ENCODE measurements at places on chromosomes 7 and 10.

DNA sequence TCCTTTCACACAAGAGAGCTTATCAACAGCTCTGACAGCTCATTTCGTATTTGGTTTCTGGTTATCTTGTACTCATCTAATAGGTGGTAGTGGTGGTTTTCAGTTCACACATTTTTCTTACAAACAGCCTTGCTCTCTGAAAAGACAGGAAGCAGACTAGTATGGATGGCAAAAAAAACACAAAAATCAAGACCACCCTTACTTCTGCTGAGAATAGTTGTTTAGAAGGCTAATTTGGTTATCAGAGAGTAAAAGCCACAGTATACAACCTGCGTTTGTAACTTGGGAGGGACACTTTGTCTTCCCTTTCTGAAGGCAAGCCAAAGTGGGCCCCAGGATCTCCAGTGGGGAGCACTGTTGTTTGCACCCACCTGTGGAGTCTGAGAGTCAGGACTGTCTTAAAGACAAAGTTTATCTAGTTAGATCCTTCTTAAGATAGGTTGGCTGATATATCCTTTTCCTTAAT, 68.0 kb downstream of the PIP4K2A start:
- DNase-seq = no peak

GRCh38 chr7:134890246-134891240, 95.8 kb upstream of the AGBL3 start:
- DNase-seq = no peak

GRCh38 chr10:35446439-35446838, 110.1 kb downstream of the CCNY start:
- no peak for DNase-seq

DNA sequence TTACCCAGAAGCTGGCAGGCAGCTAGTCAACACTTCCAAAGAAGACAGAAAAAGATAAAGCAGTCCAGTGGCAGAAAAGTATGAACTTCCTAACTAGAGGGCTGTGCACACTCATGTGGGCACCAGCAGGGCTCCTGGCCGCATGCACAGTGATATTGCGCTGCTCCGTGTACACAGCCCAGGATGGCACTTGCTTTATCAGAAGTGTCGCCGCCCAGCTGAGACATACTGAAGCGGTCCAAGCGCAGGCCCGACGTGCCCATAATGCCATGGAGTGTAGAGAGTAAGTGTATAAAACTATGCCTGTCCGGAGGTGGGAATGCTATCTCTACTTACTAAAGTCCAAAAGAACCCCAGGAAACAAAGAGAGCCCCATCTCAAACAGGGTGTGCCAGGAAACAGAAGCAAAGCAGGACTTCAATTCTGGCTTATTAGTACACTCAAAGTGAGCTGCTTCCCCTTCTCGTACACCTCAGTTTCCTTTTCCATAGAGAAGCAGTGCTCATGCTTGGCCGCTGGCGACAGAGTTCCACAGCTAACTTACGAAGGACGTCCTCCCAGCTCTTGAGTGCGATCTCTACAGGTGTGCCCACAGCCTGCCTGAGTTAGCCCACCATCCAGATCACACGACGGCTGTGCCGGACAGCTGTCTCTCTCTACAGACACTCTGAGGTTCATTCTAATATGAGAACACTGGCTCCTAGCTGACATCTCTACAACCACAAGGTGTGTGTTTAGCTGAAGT, 234.3 kb downstream of the COBL start:
- DNase-seq = no peak

DNA sequence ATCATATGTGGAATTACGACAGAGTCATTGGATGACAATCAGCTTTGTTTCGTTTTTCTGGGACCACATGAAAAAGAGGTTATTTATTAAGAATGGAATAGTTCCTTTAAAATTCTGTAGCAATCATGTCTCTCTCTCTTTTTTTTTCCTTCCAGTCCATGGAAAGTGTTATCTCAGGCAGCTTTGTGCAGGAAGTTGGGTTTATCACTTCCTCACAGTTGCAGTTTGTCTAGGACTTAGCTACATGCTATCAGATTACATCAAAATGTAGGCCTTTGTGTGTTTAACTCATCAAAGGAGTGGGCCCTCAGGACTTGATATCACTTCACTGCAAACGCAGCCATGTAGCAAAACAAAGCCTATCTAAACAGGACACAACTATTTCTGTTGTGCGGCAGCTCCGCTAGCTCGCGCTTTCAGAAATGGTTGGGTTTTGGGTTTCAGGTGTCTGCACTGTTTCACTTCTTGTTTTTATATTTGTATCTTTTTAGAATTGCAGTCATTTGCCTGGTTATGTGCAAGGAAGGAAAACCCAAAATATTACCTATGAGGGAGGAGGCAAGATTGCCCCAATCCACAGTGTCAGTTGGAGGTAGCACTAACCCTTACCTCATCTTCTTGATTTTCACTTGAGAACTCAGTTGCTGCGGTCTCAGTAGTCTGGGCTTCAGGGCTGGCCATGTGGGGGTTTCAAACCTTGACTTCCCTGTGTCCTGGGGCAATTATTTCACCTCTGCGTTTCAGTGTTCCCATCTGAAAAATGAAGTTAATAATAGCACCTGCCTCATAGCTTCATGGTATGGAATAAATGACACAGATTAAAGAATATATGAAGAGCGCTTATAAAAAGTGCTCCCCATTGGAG, 66.7 kb downstream of the HHEX start:
- DNase-seq = no peak
